ENCODE measurements at places on chromosomes 1 and 21. TPM values are rescaled to one million over a fixed set of nuclear protein-coding genes. Genes with fewer than 3 reads are reported as not detected.

The TFF3 gene
- not detected for total RNA-seq

The HCRTR1 gene
- 0.04 TPM for total RNA-seq

The TFF1 gene
- 29.3 TPM for total RNA-seq

The KLHL17 gene
- 19.8 TPM for total RNA-seq

The C1orf167 gene
- not detected for total RNA-seq

The NES gene
- 1.4 TPM for total RNA-seq

The CADM3 gene
- total RNA-seq: 0.24 TPM

The RGS1 gene
- not detected for total RNA-seq

The NUAK2 gene
- 35.2 TPM for total RNA-seq

The TCHH gene
- 0.25 TPM for total RNA-seq

The CNR2 gene
- total RNA-seq: not detected

The AMY2A gene
- total RNA-seq: not detected

The UQCRHL gene
- total RNA-seq: 6.5 TPM

All from A549 treated with CORT108297 at 1 μM for 4 hours (cell line).